ENCODE measurements at places on chromosomes 1 and 21.

DNA sequence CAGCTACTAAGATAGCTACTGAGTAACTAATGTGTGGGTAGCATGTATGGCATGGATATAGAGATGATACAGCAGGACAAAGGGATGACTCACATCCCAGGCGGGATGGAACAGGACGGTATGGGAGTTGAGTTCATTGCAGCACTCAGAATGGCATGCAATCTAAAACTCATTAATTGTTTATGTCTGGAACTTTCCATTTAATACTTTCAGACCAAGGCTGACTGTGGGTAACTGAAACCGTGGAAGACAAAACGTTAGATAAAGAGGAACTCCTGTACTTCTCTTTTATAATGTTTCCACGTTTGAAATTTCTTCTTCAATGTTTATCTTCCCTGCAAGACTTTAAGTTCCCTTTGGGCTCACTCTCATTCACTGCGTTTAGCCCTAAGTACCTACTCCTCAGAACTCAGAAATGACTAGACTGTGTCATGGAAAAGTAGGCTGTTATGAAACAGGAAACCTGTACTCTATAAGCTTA, 151.9 kb downstream of the MAGI3 start:
- DNase-seq: no peak

- no peak for DNase-seq
Measured at GRCh38 chr1:94905207-94905606, 21.7 kb downstream of the CNN3 start.

GRCh38 chr1:167663002-167663772, 33.2 kb downstream of the RCSD1 start:
- no peak for DNase-seq

- no peak for DNase-seq
Measured at GRCh38 chr1:21827141-21827679, 15.1 kb downstream of the LDLRAD2 start.

DNA sequence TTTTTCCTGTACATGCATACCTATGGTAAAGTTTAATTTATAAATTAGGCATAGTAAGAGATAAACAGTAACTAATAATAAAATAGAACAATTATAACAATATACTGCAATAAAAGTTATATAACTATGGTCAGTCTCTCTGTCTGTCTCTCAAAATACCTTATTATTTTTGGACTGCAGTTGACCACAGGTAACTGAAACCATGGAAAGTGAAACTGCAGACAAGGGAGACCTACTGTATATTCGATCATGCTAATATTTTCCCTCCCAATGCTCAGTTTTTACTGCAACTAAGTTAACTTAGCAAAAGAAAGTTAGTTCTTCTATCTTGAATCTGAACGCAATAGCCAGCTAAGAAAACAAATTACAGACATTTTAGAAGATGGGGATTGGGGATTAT, 12.3 kb upstream of the DHX9 start:
- no peak for DNase-seq

DNA sequence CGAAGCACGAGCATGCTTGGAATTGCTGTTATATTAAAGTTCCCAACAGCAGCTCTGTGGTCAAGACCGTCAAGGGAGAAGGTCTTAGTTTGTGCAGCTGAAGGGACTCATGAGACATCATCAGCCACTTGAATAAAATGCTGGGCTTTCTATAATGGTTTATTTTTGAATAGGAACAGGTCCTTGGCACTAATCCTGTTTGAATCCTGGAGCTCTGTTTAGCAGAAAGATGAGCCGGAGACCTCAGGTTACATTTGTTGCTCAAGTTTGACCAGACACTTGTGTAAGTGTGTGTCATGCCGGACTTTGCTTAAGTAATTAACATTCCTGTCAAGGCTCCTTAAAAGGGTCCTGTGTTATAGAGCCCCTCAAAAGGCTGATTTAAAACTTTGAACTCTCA, 186.5 kb downstream of the ROR1 start:
- DNase-seq: no peak

- DNase-seq: no peak
Measured at GRCh38 chr21:45250914-45251634, 36.6 kb downstream of the POFUT2 start.

DNA sequence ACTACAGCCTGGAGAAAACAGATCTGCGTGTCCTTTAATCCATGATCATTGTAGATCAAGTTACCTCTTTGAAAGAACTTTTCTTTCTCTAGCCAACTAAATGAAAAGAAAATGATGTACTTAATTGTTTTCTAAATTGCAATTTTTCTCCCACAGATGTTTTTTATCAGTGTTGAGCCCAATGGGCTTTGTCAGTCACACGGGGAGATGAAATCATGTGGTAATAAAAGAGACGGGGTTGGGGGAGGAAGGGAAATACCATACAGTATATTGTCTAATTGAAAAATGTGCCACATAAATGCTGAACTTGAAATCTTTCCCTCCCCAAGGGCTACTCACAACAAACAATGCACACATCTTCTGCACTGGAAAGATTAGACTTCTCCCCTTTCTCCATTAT, 58.4 kb downstream of the NTMT2 start:
- DNase-seq: no peak

DNA sequence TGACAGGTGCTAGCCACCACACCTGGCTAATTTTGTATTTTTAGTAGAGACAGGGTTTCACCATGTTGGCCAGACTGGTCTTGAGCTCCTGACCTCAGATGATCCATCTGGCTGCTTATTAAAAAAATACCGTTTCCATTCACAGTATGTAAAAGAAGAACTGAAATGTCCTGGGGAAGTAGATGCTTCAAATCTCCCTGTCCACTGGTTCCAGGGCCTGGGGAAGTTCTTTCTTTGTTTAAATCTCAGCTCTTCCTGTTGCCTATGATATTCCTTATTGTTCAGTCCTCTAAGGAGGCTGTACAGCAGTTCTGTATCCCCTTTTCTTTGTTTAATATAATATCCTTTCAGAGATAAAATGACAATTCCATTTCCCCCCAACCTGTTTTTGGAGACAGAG, 47.4 kb downstream of the ZMYM1 start:
- no peak for DNase-seq

- DNase-seq: no peak
Measured at GRCh38 chr1:210917560-210918169, 216.3 kb downstream of the KCNH1 start.

GRCh38 chr1:119975006-119975405, 78.7 kb upstream of the ADAM30 start:
- no peak for DNase-seq

- no peak for DNase-seq
Measured at GRCh38 chr21:44569861-44570517, 3.5 kb upstream of the KRTAP10-4 start.

DNA sequence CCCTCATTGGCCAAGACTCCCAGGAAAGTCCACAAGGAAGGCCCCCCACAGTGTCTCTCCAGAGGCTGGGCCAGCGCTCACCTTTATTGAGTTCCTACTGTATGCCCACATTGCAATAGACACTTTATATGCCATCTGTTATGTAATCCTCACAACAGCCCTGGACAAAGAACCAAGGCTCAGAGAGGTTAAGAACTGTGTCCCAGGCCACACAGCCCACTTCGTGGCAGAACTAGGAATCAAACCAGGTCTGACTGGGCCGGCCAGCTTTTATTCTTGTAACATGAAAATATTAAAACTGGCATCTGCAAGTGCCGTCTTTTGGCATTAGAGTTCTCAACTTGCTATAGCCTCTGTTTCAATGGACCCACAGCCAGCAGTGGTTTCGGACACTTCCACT, 4.5 kb downstream of the CTRC start:
- DNase-seq: no peak

DNA sequence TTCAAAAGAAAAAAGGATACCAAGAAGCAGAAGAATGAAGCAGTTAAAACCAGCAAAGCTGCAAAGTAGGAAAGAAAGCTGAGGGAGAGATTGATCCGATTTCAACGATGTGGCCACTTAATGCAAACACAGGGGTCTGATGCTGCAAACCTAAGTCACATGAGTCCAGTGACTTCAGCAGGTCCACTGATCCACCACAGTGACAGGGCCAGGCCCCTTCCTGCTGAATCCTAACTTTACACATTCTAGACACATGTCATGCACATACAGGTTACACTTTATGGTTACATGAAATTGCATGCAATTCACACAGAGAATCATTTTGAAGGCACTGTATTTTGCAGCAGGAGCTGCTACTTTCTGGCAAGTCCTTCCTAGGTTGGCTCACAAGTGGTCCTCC, 59.0 kb upstream of the LBR start:
- no peak for DNase-seq

DNA sequence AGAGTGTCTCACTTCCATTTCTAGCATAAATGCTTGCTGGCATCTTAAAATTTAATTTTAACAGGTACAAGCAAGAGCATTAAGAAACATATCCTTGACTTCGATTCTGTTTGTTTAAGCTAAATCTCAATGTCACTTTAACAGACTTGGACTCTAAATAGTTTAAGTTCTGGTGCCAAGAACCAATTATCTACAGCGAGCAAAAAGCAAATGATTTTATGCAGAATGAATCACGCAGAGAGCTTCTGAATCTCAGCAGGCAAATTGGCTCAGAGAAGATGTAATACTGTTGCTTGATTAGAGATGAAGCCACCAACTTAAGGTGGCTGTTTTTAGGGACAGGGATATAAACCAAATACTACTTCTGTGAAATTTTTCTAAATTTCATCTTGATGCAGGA, 117.0 kb upstream of the PLD5 start:
- no peak for DNase-seq

GRCh38 chr1:203589171-203589570, 37.5 kb upstream of the ATP2B4 start:
- DNase-seq: no peak

- DNase-seq: no peak
Measured at GRCh38 chr1:29392036-29392435, 155.7 kb downstream of the PTPRU start.

DNA sequence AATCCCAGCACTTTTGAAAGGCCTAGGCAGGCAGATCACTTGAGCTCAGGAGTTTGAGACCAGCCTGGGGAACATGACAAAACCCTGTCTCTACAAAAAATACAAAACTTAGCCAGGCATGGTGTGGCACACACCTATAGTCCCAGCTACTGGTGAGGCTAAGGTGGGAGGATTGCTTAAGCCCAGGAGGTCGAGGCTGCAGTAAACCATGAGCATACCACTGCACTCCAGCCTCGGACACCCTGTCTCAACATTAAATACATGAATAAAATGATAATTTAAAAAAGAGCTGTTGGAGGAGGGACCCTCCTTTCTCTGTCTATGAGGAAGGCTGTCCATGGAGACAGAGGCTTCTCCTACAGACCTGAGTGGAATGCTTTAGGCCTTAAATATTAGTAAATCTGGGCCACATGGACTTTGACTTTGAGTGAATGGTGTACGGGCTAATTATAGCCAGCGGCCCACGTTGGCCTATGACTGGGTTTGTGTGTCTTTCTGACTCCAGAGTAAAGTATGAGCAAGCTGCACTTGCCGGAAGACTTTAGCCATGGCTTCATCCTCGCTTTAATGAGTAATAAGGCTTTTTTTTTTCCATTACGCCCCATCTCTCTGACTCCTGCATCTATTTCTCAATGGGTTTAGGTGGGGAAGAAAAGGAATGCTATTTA, 21.3 kb downstream of the RAB3B start:
- no peak for DNase-seq

GRCh38 chr1:194394676-194395075, 1208.3 kb upstream of the B3GALT2 start:
- DNase-seq: no peak

- no peak for DNase-seq
Measured at GRCh38 chr1:2504949-2505272, 21.5 kb downstream of the PANK4 start.

DNA sequence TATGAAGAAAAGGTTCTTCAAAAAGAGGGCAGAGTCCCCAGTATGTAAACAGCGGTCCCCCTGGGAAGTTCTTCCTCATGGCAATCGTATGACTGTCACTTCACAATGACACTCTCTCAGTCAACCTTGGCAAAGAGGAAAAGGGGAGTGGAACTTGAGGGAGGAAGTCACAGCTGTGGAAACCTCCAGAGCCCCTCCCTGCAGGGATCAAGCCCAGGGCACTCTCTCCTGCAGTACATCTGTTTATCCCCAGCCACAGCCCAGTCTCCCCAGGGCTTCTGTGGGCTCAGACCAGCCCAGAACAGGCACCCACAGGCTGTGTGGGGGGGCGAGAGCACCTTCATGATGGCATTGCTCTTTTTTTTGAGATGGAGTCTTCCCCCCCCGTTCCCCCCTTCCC, 2.0 kb downstream of the ATP13A2 start:
- no peak for DNase-seq

DNA sequence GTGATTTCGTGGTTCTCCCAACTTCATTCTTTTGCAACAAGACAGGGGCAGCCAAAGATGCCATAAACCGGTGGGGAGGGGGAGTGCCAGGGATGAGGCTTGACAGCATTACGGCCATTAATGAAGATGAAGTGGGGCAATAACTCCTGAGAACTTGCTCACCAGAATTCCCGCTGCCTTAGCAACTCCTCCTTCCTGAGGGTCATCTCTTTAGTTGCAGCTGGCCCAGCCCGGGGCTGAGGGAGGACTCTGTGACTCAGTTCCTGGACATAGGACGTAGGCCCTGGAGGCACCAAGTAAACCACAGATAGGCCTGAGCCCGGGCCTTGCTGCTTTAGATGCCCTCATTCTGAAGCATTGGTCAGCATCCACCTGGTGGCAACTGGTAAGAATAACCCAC, 330.2 kb downstream of the RRAGC start:
- DNase-seq: no peak

- DNase-seq: no peak
Measured at GRCh38 chr21:39010629-39011404, 172.4 kb downstream of the PSMG1 start.

DNA sequence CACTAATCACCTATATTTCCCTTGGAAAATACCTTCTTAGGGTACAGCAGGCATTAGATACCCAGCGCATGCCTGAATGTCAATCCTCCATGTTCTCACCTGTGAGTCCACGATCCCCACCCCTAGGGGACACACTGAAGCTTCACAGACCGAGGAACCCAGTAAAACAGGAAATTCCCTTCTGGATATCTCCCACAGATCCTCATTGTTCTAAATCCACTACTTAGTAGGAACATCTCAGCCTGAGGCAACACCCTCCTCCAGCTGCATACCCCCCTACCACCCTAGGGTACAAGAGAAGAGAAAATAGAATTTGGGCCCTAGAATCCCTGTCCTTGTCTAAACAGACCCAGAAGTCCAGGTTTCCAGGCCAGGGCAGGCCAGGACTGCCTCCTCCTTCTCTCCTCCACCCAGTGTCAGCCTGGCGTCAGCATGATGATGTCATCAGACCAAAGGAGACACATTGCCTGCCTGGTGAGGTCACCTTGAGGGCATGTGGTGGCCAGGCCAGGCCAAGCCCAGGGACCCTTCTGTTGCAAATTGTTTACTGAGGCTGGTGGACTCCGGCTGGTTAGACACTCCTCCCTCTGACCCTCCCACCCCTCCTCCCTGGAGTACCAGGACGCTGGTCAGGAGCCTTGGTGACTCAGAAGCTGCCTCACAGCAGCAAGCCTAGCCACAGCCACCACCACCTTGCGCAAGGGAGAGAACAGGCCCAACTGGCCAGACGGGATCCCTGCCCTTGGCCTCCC, 6.2 kb downstream of the NECTIN4 start:
- no peak for DNase-seq

- no peak for DNase-seq
Measured at GRCh38 chr1:1853593-1854257, 37.2 kb downstream of the GNB1 start.

GRCh38 chr1:241323514-241324195, 33.4 kb downstream of the RGS7 start:
- DNase-seq: peak; percentile 39

All from left renal pelvis (tissue), 4 donors.